ENCODE measurements at places on chromosomes 7 and 10.

DNA sequence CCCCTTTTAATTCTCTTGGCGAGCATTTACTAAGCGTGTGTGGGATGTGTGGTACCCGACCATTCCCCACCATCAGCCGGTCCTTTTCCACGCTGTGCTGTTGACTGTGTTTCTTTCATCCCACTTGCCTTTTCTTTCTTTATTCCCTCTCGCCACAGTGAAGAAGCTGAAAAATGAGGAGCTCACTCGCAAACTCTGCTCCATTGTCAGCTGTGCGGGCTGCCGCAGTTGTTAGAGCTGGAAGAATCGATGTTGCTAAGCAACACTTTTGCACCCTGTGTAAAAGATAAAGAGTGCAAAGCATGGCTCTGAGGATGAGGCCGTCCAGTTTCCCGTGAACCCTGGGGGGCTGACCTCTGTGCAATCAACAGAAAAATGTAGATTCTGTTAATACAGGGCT lies 203.1 kb upstream of the NEBL start:
- no peak for DNase-seq

GRCh38 chr7:47709051-47709450 lies 127.1 kb upstream of the TNS3 start:
- DNase-seq, result no peak

DNA sequence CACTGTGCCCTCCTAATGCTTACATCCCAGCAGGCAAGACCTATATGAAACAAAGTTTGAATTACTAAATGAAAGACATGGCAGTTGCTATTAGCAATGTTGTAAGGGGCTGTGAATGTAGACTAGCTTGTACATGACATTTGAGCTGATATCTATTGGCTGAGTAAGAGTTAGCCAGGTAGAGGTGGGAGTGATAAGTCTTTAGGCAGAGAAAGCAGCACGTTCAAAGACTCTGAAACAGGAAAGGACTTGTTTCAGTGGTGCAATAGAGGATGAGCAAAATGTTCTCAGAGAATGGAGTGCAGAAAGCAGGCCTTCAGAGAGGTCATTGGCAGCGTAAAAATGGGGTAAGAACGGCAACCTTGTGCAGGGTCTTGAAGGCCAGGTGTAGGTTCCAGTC lies 687.6 kb downstream of the AUTS2 start:
- no peak for DNase-seq

DNA sequence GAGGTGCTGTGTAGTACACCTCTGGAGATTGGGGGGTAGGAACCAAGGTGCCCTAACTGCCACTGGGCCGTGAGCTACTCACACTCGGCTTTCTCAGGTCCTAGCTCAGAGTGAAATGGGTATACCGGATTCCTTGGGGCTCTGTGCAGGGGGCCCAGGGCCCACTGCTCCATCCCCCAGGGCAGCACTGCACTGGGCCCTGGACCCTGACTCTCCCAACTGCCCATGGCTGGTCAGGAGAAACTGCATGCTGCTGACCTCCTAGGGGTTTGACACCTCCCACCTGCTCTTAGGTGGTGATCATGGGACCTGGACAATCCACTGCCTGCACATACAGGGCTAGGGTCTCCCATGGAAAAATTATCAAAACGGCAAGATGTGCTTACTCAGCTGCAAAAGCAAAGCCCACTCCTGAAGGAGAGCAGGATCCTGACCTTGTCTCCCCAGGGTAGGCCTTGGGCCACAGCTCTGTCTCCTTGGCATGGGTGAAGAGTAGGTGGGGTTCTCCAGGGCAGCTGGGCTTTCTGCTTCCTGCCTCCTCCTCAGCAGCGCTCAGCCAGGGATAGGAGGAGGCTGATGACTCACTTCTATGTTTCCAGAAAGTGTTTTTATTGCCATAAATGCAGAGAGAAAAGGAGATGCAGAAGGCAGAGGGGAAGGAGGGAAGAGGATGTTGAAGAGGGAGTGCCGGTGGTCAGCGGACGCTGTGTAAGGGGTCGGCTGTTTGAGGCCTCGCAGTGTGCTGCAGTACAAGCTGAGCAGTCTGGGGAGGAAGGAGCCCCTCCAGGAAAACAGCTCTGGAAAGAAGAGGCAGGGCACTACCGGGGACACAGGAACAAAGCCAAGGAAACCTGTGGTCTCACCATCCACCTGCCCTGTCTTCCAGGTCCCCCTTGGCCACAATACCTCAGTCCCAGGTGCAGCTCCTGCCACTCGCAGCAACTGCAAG lies 107.8 kb downstream of the ARHGAP22 start:
- DNase-seq, result no peak

- no peak for DNase-seq
These were observed 170.7 kb upstream of the SH2B2 start for GRCh38 chr7:102115931-102116330.

GRCh38 chr10:31147210-31147608 lies 115.5 kb upstream of the ZNF438 start:
- DNase-seq, result no peak

- DNase-seq, result no peak
These were observed 182.6 kb upstream of the TMEM106B start for GRCh38 chr7:12028508-12028907.

- peak; percentile 40 for DNase-seq
These were observed 712 bp downstream of the ITPRIP start for GRCh38 chr10:104337521-104337984.

DNA sequence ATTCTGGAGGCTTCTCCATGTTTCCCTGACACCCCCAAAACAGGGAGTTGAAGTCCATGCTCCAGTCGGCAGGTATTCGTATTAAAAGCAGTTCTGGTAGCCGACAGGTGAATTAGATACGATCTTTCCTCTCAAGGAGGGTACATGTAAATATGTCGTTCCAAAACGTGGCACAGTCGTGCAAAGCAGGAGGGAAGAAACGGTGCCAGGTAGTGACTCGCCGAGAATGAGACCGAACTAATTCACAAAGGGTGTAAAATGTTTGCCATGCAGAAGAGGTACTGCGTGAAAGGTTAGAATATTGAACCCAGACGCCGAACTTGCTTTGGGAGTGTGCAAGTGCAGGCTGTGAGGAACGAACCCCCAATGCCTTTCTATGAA lies 483 bp downstream of the EDRF1 start:
- DNase-seq, result no peak

DNA sequence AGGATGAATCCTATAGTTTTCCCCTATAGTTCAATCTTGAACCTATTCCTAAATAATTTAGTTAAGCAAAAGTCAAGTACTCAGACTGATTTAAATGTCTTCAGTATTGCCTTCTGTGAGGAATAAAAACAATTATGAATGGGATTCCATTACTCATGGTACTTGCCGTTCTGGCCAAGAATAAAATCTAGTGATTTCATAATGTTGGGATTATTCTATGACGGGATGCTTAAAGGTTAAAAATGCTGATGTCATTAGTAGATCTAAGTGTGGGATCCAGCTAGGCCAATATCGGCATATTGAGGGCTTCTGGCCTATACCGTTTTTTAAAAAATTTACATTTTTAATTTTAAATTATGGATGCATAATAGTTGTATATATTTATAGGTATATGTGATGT lies 5.3 kb downstream of the BPGM start:
- no peak for DNase-seq

GRCh38 chr7:85023916-85024315 lies 162.9 kb downstream of the SEMA3D start:
- DNase-seq, result no peak

GRCh38 chr10:89233033-89233432 lies 18.5 kb downstream of the LIPA start:
- DNase-seq, result no peak
